Naive thymus-derived CD4-positive, alpha-beta T cell (primary cell): ENCODE measurements at places on chromosomes 13 and 19. TPM values are rescaled to one million over a fixed set of nuclear protein-coding genes. Genes with fewer than 3 reads are reported as not detected.

- no peaks in the 10 kb centered on the region for H3K4me1 ChIP-seq
- DNase-seq: no peak
- H3K36me3 ChIP-seq: no peaks in the 10 kb centered on the region
- H3K4me3 ChIP-seq: no peak overlapping the region
- H3K27ac ChIP-seq: no peak overlapping the region
These were observed 96.4 kb upstream of the MYCBP2 start for GRCh38 chr13:77423296-77423695.

- H3K4me1 ChIP-seq: no peaks in the 10 kb centered on the region
- no peaks in the 10 kb centered on the region for H3K36me3 ChIP-seq
- no peaks in the 10 kb centered on the region for H3K27me3 ChIP-seq
These were observed at the start of the genes OR7A5 and OR7C1 for GRCh38 chr19:14835011-14835410. OR7A5 (minus strand) TSS chr19:14835185; CDS start chr19:14828241, 6,944 bp downstream. OR7C1 (minus strand) TSS chr19:14835185; CDS start chr19:14800136, 35,049 bp downstream.

DNA sequence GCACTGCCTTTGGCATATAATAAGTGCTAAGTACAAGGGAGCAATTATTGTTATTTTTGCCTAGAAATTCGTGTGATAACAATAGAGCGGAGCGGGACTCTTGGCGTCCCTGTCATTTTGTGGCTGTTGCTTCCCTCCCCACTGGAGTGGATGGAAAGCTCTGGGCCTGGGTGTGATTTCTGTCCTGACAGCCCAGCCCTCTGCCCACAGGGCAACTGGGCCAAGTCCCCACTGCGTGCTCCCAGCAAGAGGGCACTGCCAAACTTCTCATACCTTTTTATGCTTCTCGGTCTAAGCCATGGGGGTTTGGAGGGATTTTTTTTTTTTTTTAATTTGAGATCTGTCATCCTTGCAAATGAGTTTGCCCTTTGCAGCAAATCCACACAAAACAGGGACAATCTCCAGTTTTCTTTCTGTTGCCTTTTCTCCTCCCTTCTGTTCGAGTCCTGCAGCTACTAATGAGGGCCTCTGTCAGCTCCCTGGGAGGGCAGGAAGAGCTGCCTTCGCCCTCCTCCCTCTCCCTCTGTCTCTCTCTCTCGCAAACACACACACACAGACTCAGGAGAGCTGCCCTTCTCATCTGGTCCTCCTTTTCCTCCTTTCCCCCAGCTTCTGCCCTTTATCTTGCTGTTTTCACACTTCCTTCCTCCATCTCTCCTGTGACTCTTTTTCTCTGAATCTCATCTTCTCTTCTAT lies 103.9 kb downstream of the DNAJC15 start:
- no peaks in the 10 kb centered on the region for H3K27me3 ChIP-seq
- H3K4me3 ChIP-seq: no peak overlapping the region
- DNase-seq: no peak
- no peaks in the 10 kb centered on the region for H3K36me3 ChIP-seq
- no peak overlapping the region for H3K27ac ChIP-seq
- no peaks in the 10 kb centered on the region for H3K4me1 ChIP-seq

DNA sequence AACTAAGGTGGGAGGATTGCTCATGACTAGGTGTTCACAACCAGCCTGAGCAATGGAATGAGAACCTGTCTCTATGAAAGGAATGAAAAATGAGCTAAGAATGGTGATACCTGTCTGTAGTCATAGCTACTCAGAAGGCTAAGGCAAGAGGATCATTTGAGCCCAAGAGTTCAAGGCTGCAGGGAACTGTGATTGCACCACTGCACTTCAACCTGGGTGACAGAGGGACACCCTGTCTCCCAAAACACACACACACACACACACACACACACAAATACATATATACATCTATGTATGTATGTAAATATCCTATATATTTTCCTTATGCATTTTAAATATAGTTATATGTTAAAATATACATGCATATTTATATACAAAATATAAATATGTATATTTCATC lies 7.4 kb upstream of the ZNF433 start:
- H3K4me1 ChIP-seq: no peaks in the 10 kb centered on the region
- peaks cover 8% of the 10 kb centered on the region for H3K36me3 ChIP-seq
- no peak overlapping the region for H3K4me3 ChIP-seq
- H3K27ac ChIP-seq: no peak overlapping the region

DNA sequence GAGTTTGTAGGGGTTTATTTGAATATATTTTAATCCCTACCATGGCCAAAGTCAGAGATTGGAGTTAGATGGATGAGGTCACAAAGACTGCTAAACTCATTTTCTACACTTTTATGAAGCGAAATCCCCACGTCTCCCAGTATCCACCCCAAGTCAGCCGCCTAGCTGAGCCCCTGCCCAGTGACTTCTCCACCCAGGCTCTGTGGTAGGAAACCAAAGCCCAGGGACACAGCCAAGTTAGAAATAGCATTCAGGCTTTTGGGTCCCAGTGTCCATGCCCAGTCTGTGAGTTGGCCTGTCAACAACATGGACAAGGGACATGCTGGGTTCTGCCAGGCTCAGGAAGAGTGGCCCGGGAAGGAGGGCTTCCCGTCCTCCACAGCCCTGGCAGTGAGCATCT lies 474.0 kb downstream of the FOXO1 start:
- DNase-seq: no peak
- H3K36me3 ChIP-seq: no peaks in the 10 kb centered on the region
- H3K27ac ChIP-seq: peak overlapping the region; percentile 63

GRCh38 chr19:31517224-31518180 lies 168.3 kb upstream of the TSHZ3 start:
- H3K4me3 ChIP-seq: no peak overlapping the region

DNA sequence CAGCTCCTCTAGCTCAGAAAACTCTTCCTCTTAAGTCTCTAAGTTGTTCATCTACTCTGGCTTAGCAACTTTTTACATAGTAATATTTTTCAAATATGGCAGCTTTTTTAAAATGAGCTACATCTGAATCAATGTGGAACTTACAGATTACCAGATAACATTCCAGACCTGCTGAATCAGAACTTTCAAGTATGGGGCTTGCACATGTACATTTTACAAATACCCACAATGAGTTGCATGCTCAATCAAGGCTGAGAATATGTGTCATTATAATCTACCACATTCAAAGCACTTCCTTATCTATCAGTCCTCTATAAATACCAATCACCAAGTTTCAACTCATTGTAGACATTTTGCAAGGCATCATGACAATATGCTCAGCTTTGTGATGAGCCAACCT lies 383.1 kb downstream of the FGF14 start:
- H3K27me3 ChIP-seq: no peaks in the 10 kb centered on the region
- DNase-seq: no peak
- no peak overlapping the region for H3K4me3 ChIP-seq
- H3K27ac ChIP-seq: no peak overlapping the region
- no peaks in the 10 kb centered on the region for H3K36me3 ChIP-seq

The PEAK3 gene
- total RNA-seq: 0.29 TPM

GRCh38 chr19:4638317-4638716 lies 999 bp upstream of the TNFAIP8L1 start:
- H3K36me3 ChIP-seq: no peaks in the 10 kb centered on the region
- H3K4me3 ChIP-seq: no peak overlapping the region
- no peak for DNase-seq

The KLHL26 gene
- total RNA-seq: 16.3 TPM

- H3K27ac ChIP-seq: no peak overlapping the region
- no peak for DNase-seq
- H3K27me3 ChIP-seq: no peaks in the 10 kb centered on the region
- no peaks in the 10 kb centered on the region for H3K36me3 ChIP-seq
These were observed 9.2 kb downstream of the ZNF823 start for GRCh38 chr19:11729586-11729985.

The IZUMO2 gene
- total RNA-seq: not detected in 2 replicates

GRCh38 chr13:34391076-34391475 lies 551.0 kb upstream of the NBEA start:
- no peaks in the 10 kb centered on the region for H3K36me3 ChIP-seq
- no peaks in the 10 kb centered on the region for H3K27me3 ChIP-seq
- no peak overlapping the region for H3K27ac ChIP-seq
- no peak overlapping the region for H3K4me3 ChIP-seq
- no peak for DNase-seq
- H3K4me1 ChIP-seq: no peaks in the 10 kb centered on the region

DNA sequence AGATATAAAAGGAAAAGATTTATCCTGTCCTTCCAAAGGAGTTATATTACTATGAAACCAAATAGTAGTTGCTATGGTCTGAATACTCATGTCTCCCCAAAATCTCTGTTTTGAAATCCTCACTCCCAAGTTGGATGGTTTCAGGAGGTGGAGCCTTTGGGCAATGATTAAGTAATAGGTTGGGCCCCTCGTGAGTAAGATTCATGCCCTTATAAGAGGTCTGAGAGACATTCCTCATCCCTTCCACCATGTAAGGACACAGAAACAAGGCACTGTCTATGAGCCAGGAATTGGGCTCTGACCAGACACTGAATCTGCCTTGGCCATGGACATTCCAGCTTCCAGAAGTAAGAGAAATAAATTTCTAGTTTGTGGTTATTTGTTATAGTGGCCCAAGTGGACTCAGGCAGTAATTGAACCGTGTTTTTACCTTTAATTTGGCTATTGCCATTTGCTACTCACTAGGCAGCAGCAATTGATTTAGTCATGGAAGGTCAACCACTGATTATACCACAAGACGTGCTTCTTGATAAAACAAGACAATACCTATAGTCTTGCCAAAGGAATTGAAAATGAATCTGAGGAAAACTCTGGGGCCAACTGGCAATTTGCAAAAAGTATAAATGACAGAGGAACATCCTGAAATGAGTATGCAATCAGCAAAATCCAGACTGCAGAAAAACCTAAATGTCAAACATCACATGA lies 717.4 kb upstream of the SPRY2 start:
- H3K4me3 ChIP-seq: no peak overlapping the region
- no peak overlapping the region for H3K27ac ChIP-seq
- H3K27me3 ChIP-seq: no peaks in the 10 kb centered on the region
- H3K4me1 ChIP-seq: no peaks in the 10 kb centered on the region
- DNase-seq: no peak
- no peaks in the 10 kb centered on the region for H3K36me3 ChIP-seq

DNA sequence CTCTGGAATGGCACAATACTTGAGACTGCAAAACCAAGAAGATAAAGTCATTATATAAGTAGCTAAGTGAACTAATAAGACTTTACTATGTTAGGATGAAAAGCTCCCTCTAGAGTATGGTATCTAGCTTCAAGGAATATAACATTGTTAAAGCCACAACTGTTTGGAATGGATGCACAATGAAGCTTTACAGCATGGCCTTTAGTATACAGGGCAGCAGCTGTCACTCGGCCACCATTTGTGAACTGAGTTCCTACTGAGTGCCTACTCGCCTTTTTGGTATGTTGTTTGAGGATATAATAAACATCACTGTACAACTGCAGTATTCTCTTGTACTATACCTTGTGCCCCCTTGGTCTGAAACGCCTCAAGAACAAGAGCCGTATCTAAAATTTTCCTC lies 6.8 kb downstream of the ALG5 start:
- H3K27me3 ChIP-seq: no peaks in the 10 kb centered on the region
- H3K36me3 ChIP-seq: peaks cover 26% of the 10 kb centered on the region
- DNase-seq: no peak
- H3K27ac ChIP-seq: no peak overlapping the region
- no peaks in the 10 kb centered on the region for H3K4me1 ChIP-seq
- no peak overlapping the region for H3K4me3 ChIP-seq

DNA sequence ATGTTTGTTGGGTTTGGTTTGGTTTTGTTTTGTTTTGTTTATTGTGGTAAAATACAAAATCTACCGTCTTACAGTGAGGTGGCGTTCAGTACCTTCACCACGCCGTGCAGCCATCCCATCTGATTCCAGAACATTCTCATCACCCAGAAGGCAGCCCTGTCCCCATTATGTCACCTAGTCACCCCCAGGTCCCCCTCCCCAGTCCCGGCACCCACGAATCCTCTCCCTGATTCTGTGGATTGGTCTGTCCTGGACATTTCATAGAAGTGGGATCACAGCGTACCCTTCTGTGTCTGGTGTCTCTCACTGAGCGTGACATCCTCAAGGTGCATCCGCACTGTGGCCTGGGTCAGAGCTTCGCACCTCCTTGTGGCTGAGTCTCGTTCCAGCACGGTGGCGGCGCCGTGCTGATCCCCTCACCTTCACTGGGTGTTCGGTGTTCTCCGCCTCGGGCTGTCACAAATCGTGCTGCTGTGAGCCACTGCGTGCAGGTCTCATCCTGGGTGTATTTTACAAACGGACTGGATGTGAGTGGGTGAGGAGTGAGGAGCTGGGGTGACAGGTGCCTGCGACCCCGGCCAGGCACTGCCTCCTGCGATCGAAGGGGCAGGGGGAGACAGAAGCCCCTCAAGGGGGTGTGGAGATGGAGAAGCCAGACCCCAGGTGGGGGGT lies 580 bp upstream of the TEKTIP1 start:
- H3K4me3 ChIP-seq: no peak overlapping the region
- no peak overlapping the region for H3K27ac ChIP-seq
- H3K27me3 ChIP-seq: no peaks in the 10 kb centered on the region
- no peak for DNase-seq

The TMEM145 gene
- 0.20 TPM in 1 of 2 replicates, not detected in the other for total RNA-seq

DNA sequence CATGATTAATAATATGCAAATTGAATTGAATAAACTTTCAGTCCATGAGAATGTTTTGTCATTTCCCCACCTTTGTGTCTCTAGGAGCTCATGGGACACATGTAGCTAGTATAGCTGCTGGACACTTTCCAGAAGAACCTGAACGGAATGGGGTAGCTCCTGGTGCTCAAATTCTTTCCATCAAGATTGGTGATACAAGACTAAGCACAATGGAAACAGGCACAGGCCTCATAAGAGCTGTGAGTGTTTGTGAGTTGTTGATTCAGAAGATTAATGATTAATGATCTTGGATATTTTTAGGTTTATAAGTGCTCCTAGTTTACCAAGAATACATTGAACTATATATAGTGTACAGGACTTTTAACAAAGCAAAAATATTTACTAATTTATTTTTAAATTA lies 30.1 kb downstream of the TPP2 start:
- no peaks in the 10 kb centered on the region for H3K27me3 ChIP-seq
- peaks cover 19% of the 10 kb centered on the region for H3K36me3 ChIP-seq
- no peak for DNase-seq
- no peaks in the 10 kb centered on the region for H3K4me1 ChIP-seq
- H3K27ac ChIP-seq: no peak overlapping the region

The BBC3 gene
- 23.5 TPM for total RNA-seq

- no peaks in the 10 kb centered on the region for H3K27me3 ChIP-seq
- DNase-seq: no peak
- no peak overlapping the region for H3K4me3 ChIP-seq
- no peak overlapping the region for H3K27ac ChIP-seq
These were observed 5.4 kb upstream of the ZSCAN5A start for GRCh38 chr19:56319991-56320390.

DNA sequence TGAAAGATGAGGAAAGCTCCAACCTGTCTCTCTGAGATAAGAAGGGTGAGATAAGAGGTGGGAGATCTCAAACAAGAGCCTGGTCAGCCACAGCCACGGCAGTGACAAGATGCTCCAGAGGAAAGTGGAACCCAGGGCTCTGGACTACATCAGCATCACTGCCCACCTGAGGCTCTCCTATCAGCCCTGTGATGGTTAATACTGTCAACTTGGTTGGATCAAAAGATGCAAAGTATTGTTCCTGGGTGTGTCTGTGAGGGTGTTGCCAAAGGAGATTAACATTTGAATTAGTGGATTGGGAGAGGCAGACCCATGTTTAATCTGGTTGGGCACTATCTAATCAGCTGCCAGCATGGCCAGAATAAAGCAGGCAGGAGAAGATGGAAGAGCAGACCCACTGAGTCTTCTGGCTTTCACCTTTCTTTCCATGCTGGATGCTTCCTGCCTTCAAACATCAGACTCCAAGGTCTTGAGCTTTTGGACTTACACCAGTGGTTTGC lies 476.6 kb upstream of the NBEA start:
- H3K4me1 ChIP-seq: no peaks in the 10 kb centered on the region
- H3K4me3 ChIP-seq: no peak overlapping the region
- H3K36me3 ChIP-seq: no peaks in the 10 kb centered on the region
- no peak overlapping the region for H3K27ac ChIP-seq
- H3K27me3 ChIP-seq: no peaks in the 10 kb centered on the region

GRCh38 chr13:46097015-46097414 lies 7.8 kb downstream of the CPB2 start:
- no peak overlapping the region for H3K4me3 ChIP-seq
- H3K27ac ChIP-seq: no peak overlapping the region
- no peaks in the 10 kb centered on the region for H3K36me3 ChIP-seq
